ENCODE measurements at places on chromosomes 4 and X. TPM values are rescaled to one million over a fixed set of nuclear protein-coding genes. Genes with fewer than 3 reads are reported as not detected.

Gene SMIM10L2A
- total RNA-seq = under 0.01 TPM

Gene OTUD5
- 24.2 TPM for total RNA-seq

Gene KIAA1210
- total RNA-seq = not detected

Gene SLC16A2
- 10.6 TPM for total RNA-seq

Gene WNK3
- total RNA-seq = 0.64 TPM

Gene NLGN3
- 0.43 TPM for total RNA-seq

Gene TCEAL6
- not detected for total RNA-seq

Gene ETDA
- total RNA-seq = not detected

Gene MAGEA9B
- under 0.01 TPM for total RNA-seq

Gene TSPAN6
- 44.5 TPM for total RNA-seq

Gene SLC49A3
- total RNA-seq = 7.1 TPM

Gene PASD1
- not detected for total RNA-seq

Gene PAGE1
- not detected for total RNA-seq

Gene FHIP1A
- total RNA-seq = under 0.01 TPM

Gene GPC3
- total RNA-seq = 0.32 TPM

Gene SLITRK2
- not detected for total RNA-seq

Gene SPANXA1
- not detected for total RNA-seq

Gene GAGE1
- total RNA-seq = not detected

Gene ATP10D
- total RNA-seq = 58.3 TPM

Gene WDR17
- total RNA-seq = 0.64 TPM

Gene ALG13
- total RNA-seq = 47.9 TPM

Gene CFAP99
- total RNA-seq = not detected

Gene SLIT2
- total RNA-seq = 20.7 TPM

Gene FAT1
- total RNA-seq = 454 TPM

Gene NDP
- not detected for total RNA-seq

Gene CENPVL2
- not detected for total RNA-seq

Gene GC
- total RNA-seq = not detected

Gene SLC7A11
- total RNA-seq = 74.1 TPM

Gene SLC39A8
- total RNA-seq = 38.4 TPM

Gene VCX
- total RNA-seq = not detected

Gene BEX2
- 2.3 TPM for total RNA-seq

Gene MFAP3L
- 0.86 TPM for total RNA-seq

Gene EREG
- 5.2 TPM for total RNA-seq

Gene PDE5A
- 109 TPM for total RNA-seq

Gene ZNF275
- total RNA-seq = 13.4 TPM

Gene SPANXD
- total RNA-seq = 0.43 TPM

Gene DUX4
- not detected for total RNA-seq

Gene MTMR1
- 30.2 TPM for total RNA-seq

Gene MAGEB2
- total RNA-seq = not detected

Gene RENBP
- total RNA-seq = 12.6 TPM

Gene FBXW7
- total RNA-seq = 79.5 TPM

Gene CTAG2
- total RNA-seq = not detected

Gene SPANXA2
- total RNA-seq = not detected

Gene TMEM47
- 32.2 TPM for total RNA-seq

Gene LRRC66
- total RNA-seq = 0.32 TPM

Gene XAGE1A
- not detected for total RNA-seq

Gene GAB3
- total RNA-seq = 0.64 TPM

Gene TMEM156
- total RNA-seq = under 0.01 TPM

Gene IL2RG
- total RNA-seq = not detected

Gene NAP1L2
- total RNA-seq = under 0.01 TPM

Gene RXFP1
- total RNA-seq = 1.7 TPM

Gene FAM236C
- total RNA-seq = not detected

Gene BGN
- 62.5 TPM for total RNA-seq

Gene CLGN
- 1.6 TPM for total RNA-seq

Gene CDKL5
- total RNA-seq = 4.5 TPM

Gene CFAP97
- 39.0 TPM for total RNA-seq

Gene PDGFC
- 145 TPM for total RNA-seq

Gene NDNF
- 0.32 TPM for total RNA-seq

Gene GAGE12F
- total RNA-seq = not detected
